CD14-positive monocyte (primary cell): ENCODE measurements at places on chromosomes 4 and X.

DNA sequence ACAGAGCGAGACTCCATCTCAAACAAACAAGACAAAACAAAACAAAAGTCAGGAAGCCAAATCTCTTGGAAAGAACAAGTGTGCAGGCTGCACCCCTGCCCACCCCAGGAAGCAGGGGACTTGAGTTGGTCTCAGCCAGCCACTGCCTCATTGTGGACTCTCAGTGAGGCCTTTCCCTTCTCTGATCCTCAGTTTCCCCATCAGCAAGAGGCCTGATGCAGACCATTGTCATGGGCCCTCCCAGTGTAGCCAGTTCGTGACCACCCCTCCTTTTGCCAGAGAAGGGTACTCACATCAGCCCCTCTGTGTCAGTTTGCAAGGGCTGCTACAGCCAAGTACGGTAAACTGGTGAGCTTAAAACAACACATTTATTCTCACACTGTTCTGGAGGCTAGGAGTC lies 48.9 kb upstream of the MAMLD1 start:
- no peak for DNase-seq

DNA sequence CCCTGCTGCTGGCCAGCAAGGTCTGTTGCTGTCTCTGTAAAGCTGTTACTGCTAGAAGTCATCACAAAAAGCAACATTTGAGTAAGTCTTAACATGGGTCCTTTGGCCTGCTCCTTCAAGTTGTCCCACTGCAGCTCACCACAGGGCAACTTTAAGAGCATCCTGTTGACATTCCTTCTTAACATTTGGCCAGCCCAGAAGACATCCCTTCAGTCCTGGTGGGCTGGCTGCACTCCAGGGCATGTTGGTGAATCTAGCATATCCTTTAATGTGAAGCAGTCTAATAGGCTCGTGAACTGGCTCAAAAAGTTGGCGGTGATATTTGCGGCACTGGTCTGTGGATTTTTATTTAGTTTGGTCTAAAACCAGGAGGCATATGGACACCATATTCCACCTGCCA lies 92.2 kb upstream of the MAML3 start:
- no peak for DNase-seq

DNA sequence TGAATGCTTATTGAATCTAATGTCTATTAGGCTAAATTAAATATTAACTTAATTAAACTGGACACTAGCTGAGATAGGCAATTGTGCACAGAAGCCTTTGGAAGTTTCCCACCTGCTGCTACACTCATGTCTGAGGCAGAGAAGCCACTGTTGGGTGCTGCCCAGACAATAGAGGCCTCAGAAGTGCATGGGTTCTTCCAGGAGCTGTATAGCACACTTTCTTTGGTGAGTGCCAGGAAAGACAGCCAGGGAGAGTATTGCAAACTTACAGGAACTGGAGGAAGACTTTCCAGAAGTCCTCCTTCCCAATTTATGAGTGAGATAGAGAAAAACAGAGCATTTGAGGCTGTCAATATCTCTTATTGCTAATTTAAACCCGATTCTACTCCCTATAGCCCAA lies 89.9 kb downstream of the GPAT3 start:
- DNase-seq, result no peak

- DNase-seq, result no peak
These were observed 2155.1 kb upstream of the AGA start for GRCh38 chr4:179597301-179597700.

- DNase-seq, result no peak
These were observed 147.1 kb downstream of the CPEB2 start for GRCh38 chr4:15149234-15149838.

DNA sequence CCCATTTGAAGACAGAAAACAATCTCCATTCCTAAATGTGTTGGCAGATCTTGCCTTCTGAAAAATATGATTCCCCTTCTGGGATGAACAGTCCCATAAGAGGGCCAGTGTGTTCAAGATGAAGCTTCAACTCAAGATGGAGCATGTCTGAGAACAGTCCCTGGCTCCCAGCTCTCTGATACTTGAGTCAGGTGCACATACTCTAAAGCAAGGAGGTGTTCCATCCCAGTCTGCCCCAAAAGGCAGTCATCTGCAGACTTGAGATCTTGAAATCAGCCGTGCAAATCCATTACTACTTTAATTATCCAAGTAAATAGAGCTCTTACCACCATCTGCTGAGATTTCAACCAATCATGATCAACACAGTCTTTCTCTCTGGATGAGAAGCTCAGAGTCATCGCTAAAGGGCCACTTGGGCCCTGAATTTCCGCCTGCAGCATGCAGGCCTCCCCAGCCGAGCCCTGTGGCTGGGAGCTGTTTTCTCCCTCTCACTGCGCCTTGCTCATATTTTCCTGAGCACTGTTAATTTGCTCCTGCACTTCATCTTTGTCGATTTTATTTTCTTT lies 22.2 kb downstream of the CCDC149 start:
- DNase-seq, result no peak

DNA sequence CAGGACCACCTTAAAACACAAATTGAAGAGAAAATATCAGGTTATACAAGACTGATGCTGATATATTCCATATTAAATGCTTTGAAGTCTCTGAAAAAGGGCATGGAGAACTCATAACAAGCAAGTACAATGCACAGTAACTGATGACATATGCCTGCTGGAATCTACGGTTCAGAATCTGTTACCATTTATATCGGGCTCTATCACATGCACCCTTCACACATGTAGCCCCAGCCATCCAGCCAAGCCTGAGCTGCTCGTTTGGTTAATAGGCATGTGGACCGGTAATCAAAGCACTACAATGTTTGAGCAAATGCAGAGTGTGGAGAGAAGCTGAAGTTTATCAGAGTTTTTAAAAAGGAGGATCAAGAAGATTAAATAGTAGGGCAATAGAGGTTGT lies 11.8 kb downstream of the COMMD8 start:
- DNase-seq, result no peak

- DNase-seq, result no peak
These were observed 1569.9 kb upstream of the ADGRL3 start for GRCh38 chr4:59630235-59630634.

- no peak for DNase-seq
These were observed 319.6 kb upstream of the BMP3 start for GRCh38 chr4:80710748-80711451.

- DNase-seq, result no peak
These were observed 6.8 kb downstream of the TBC1D19 start for GRCh38 chr4:26590639-26591038.
